ENCODE measurements at places on chromosomes 5 and 9.
A peak's percentile ranks its signal among the peaks of the same experiment; 100 is the strongest.

GRCh38 chr5:81006947-81007636 lies 46.9 kb downstream of the RASGRF2 start:
- peak; percentile 84 for DNase-seq

DNA sequence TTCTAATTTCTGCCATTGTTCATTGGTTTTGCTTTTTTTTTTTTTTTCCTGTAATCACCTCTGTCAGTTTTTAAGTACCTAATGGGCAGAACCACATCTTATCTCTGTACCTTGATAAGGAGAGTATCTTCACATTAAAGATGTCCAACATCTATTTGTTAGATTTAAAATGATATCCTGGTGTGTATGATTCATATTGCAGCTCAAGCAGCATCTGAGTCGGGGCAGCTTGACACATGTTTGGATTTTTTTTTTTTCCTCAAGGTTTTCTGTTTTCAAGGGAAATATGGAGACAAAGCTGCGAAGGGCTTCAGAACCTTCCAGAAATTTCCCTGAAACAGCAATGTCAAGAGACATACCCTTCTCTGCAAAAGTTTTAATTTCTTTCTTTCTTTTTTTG lies 164.7 kb downstream of the DOCK2 start:
- no peak for DNase-seq

GRCh38 chr5:54637654-54638053 lies 120.1 kb downstream of the SNX18 start:
- no peak for DNase-seq

DNA sequence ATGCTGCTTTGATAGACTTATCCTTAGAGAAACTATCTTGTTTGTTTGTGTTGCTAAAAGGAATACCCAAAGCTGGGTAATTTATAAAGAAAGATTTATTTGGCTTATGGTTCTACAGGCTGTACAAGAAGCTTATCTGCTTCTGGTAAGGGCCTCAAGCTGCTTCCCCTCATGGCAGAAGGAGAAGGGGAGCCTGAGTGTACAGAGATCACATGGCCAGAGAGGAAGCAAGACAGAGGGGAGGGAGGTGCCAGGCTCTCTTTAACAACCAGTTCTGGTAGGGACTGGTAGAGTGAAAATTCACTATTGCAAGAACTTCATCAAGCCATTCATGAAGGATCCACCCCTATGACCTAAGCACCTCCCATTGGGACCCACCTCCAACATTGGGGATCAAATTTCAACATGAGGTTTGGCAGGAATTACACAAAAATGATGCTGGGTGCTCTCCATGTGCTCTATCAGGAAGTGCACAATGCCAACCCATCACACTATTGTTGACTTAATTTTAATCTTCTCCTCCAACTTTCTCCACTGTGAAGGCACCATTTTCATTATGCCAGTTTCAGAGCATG lies 115.1 kb upstream of the SHB start:
- no peak for DNase-seq

DNA sequence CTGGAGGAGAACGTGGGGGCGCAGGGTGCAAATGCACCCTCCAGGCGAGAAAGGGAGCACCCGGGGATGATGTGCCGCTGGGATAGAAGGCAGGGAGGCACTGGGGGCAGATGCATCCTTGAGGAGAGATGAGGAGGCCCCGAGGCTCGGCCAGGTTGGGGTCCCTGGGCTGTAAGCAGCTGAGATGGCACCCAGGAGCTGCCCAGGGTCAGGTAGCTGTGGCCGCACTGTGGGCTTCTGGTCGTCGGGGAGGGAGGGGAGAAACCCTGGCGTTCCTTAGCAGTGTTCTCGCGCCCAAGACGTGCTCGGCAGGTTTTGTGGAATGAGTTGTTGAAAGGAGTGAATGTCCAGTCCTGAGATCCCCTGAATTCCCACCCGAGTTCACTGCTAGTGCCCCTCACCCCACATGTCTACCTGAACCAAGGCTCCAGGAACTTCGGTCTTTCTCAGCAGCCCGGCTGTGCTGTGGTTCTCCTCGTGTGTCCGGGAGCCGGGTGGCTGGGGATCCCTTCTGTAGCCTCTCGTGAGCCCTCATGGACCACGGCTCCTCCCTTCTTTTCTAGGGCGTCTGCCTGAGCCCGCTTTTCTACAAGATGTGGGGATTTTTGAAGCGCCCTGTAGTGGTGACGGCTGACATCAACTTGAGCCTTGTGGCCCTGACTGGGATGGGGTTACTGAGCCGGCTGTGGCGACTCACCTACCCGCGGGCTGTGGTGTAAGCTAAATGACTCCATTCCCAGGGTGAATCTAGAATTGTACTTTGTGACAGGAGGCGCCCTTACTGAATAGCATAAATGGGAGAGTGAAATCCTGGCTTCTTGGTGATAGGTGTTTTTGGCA lies 1.1 kb downstream of the POMT1 start:
- DNase-seq = peak; percentile 59
